Activated T-helper 17 cell treated with anti-CD3 and anti-CD28 coated beads, Interleukin-2, amount 50 U/mL, for 72 hours (primary cell): ENCODE measurements at places on chromosomes 5 and 9. TPM values are rescaled to one million over a fixed set of nuclear protein-coding genes. Genes with fewer than 3 reads are reported as not detected.

TENT4A gene
- 39.0 TPM for total RNA-seq

IL5 gene
- not detected for total RNA-seq

DNA sequence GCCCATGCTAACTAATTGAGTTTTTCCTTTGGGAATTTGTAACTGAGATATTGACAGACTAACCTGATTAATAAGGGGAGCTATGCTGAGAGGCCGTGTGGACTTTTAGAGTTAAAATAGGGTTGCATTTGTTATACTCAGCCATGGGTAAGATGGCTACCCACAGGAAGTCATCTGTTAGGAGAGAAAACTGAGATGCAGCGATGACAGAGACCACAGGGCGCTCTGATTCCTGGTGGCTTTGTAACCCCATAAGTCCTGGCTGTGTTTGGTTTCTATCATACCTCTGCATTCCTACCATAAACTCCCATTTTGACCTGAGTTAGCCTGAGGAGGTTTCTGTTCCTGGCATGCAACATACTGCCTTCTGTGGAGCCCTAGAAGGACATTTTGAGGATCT, 19.5 kb upstream of the PANK3 start:
- no peak for ATAC-seq

DNA sequence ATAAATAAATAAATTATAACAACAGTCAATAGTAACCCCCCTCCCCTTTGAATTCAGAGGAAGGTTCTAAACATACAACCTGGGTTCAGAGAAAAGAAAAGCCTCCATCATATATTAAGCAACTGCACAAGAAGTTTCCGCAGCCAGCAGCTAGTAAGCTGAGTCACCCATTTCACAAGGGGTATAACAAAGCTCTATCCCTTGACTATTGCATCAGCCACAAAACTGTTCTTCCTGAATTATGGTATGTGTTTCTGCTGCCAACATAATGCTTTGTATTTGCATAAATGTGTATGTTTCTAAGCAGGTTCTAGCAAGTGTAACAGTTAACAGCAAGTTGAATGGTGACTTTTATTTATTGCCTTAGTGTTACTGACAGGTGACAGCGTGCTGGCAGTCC, 6.8 kb upstream of the CEP120 start:
- no peak for ATAC-seq

DNA sequence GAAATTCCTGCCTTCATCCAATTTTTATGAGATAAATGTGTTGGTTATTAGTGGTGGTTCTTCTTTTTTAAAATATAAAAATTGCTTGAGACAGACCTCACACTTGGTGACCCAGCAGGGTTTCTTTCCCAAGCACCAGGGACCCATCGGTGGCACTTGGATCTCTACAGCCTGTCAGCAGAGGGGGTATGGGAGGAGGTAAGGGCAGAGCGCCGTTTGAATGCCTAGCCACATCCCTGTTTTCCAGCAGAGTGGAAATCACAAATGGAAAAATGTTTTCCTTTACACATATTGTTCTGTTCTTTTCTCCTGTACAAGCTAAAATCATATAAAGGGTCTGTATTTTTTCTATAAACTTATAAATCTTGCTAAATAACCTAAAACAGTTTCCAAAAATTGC, 248.0 kb downstream of the NR3C1 start:
- no peak for ATAC-seq

DNA sequence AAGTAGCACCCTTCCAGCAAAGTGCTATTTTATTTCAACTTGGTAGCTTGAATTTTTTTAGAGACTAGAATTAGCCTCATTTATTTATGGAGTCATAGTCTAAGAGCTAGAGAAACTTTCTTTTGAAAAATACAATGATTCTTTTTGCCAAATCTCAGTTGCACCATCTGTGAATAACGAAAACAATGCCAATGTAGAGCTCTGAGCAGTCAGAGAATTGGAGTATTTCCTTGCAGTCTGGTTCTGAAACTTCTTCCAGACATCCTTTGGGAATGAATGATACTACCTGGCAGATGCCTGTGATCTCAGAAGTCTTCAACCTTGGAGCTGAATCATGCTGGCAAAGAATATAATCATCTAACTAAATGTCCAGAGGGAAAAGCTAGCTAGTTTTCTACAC, 511.5 kb upstream of the CYLC2 start:
- ATAC-seq = no peak

GRCh38 chr9:123373447-123373923, 17.5 kb downstream of the CRB2 start:
- ATAC-seq = no peak

FRMD3 gene
- 0.82 TPM for total RNA-seq

LHX2 gene
- not detected for total RNA-seq

DNA sequence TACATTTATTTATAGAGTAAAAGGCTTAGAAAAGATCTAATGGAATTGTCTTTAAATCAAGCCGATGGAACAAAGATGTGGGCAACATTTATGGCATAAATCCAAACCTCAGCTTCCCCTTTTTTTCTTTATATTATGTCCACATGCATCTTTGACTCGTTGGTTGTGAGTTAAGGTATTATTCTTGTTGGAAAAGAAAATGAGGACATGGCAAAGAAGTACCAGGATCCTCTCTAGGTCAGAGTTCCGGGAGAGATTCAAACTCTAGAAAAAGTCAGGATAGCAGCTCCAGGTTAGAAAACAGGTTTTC, 508 bp upstream of the NME5 start:
- no peak for ATAC-seq

FOXD1 gene
- total RNA-seq = not detected

C5 gene
- total RNA-seq = 1.8 TPM

DNA sequence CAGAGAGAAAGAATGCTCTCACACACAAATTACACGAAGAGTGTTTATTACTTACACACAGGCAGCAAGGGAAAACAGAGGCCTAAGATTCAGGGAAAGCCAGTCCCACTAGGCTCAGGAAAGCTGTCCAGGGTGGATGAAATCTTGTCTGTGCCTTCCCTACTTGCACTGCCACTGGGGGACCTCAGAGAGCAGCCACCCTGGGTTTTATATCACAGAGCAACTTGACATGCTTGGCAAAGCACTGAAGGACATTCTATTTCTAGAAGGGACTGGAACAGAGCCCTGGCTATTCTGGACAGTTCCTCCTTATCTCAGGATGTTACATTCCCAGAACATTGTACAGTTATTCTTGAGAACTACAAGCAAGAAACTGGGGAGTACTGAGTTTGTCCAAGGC, 7.5 kb upstream of the PRSS3 start:
- ATAC-seq = no peak
